ENCODE measurements at places on chromosomes 16 and 17. TPM values are rescaled to one million over a fixed set of nuclear protein-coding genes. Genes with fewer than 3 reads are reported as not detected.

RTN4RL1 gene
- total RNA-seq: 1.1 TPM

ICAM2 gene
- 44.0 TPM for total RNA-seq

NECAB2 gene
- 0.13 TPM for total RNA-seq

ZNF263 gene
- total RNA-seq: 35.3 TPM

SLC13A5 gene
- total RNA-seq: not detected

IGFALS gene
- total RNA-seq: under 0.01 TPM

HS3ST3B1 gene
- 2.0 TPM for total RNA-seq

PMP22 gene
- 53.6 TPM for total RNA-seq

HOXB5 gene
- total RNA-seq: not detected

HOXB7 gene
- not detected for total RNA-seq

TBC1D28 gene
- not detected for total RNA-seq

TVP23C gene
- 19.9 TPM for total RNA-seq

HSBP1 gene
- total RNA-seq: 142 TPM

HEATR9 gene
- not detected for total RNA-seq

USP6 gene
- not detected for total RNA-seq

ZFPM1 gene
- 1.7 TPM for total RNA-seq

ZNF597 gene
- 2.4 TPM for total RNA-seq

MPV17L gene
- 0.53 TPM for total RNA-seq

CRYBA1 gene
- total RNA-seq: not detected

UMOD gene
- not detected for total RNA-seq

PIK3R5 gene
- 0.26 TPM for total RNA-seq
